CD4-positive, alpha-beta T cell treated with Interleukin-4 for 1 hour (primary cell): ENCODE measurements at places on chromosomes 2 and 18.
A peak's percentile ranks its signal among the peaks of the same experiment; 100 is the strongest.

DNA sequence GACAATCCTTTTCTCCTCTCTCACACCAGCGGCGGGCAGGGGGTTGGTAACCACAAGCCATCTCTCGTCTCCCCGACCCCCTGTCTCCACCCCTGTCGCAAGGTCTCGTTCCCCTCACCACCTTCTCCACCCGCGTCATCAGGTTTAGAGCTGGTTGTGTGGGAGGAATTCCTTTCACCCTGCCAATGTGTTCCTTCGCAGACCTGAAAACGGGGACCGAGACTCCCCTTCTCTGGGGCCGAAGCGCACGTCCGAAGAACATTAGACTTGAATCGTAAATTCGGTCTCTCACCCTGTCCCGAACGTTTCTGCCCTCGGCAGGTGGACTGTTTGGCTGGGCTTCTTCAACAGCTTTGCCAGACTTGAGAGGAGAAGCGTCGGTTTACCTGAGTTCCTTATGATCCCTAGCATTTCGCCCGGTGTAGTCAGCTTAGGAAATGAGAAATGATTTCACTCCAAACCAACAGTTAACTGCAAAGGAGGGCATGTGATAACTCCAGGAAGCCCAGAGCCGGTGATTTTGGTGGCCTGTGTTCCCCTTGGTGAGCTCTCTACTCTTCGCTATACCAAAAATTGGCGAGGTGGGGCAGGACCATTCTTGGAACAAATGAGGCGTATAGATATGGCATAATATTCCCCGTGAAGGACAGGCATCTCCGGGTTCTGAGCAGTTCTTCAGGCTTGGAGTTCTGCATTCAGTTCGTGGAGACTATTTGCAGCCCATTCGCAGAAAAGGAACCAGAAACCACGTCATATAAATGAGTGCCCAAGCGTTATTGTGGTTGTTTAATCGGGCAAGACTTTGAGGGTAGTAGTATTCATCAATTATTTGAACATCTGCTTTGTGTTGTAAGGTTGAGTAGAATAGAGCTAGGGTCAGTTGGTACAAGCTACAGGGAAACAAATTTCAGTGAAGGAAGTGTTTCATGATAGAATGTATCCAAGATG lies 694 bp downstream of the CFAP36 start:
- DNase-seq: peak; percentile 32

DNA sequence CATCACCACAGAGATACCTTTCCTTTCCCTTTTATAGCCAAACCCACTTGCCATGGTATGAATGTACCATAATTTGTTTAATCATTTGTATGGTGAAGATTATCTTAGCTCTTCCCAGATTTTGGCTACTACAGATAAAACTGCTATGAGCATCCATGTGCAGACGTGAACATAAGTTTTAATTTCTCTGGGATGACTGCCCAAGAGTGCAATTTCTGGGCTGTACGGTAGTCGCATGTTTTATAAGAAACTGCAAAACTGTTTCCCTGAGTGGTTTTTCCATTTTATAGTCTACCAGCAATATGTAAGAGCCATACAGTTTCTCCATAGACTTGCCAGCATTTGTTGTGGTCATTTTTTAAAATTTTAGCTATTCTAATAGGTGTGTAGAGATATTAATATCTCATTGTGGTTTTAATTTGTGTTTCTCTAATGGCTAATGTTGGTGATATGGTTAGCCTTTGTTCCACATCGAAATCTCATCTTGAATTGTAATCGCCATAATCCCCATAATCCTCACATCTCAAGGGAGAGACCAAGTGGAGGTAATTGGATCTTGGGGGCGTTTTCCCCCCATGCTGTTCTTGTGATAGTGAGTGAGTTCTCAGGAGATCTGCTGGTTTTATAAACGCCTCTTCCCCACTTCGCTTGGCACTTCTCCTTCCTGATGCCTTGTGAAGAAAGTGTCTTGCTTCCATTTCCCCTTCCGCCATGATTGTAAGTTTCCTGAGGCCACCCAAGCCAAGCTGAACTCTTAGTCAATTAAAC lies 628.5 kb upstream of the KLHL29 start:
- no peak for DNase-seq

DNA sequence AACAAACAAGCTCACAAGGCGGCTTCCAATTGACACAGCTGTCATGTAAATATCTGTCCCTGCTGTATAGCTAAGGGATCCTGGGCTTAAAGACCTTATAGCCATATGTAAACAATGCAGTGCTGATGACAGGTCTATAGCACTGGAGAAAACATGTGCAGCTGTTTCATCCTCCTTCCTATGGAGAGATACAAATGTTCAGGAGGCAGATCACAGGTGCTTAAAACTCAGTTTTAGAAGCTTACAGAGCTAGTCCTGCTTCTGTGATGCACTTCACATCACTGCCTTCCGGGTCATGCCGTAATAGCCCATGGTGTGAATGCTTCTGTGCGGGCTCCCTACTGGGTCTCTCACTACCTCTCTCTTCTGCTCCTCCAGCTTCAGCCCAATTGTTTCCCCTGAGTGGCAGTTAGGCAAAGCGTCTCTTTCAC lies 262.4 kb upstream of the CHST9 start:
- DNase-seq: no peak

GRCh38 chr2:151543876-151544275 lies 134.2 kb downstream of the RIF1 start:
- no peak for DNase-seq

- DNase-seq: no peak
Measured at GRCh38 chr2:10449838-10450691, 1.9 kb upstream of the ODC1 start.

- no peak for DNase-seq
Measured at GRCh38 chr18:63997606-63998005, 27.7 kb downstream of the SERPINB8 start.

DNA sequence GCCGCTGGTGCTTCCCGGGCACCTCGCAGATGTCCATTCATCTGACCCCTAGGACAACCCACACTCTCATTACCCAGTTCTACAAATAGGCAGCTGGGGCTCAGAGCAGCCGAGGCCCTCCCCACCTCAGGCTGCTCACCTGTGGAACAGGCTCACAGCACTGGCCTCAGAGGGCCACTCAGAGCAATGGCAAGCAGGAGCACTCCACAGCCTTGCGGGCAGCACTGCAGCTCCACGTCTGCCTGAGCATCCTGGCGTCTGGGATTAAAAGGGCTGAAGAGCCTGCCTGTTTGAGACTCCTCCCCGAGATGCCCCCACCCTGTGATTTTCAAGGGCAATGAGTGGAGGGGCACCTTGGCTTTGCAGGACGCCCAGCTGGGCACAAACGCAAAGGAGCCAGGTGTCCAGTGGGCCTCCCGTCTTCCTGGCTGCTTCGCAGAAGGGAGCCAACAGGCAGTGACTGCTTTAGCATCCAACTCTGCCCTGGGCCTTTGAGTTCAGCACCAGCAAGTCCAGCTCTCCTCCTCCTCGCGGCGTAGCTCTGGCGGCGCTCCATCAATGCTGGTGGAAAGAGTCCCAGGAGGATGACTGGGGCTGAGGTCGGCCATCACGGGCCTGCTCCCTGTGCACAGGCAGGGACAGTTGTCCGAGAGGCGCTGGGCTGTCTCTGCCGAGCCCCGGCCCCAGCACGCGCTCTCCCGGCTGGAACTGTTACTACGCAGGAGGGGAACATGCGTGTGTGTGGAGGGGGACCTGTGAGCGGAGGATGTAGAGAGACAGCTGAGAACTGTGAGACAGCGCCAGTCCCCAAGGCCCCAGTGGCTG lies 297.2 kb downstream of the NDUFA10 start:
- no peak for DNase-seq

DNA sequence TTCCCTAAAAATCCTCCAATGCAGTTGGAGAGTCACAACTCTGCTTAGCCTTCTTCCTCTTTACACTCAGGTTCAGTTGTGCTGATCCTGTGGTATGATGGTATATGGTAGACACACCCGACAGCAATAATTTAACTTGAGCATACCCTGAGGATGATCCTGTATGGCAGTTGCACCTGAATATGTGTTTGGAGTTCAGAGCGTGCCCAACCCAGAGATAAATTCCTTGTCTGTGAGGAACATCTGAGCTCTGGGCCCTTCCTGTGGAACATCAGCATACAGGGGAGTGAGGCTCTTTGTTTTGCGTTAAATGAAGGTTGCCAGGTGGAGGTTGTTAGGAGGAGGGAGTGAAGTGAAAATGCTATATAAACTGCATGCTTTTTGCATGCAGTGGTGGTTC lies 187.7 kb downstream of the MYO3B start:
- DNase-seq: no peak

DNA sequence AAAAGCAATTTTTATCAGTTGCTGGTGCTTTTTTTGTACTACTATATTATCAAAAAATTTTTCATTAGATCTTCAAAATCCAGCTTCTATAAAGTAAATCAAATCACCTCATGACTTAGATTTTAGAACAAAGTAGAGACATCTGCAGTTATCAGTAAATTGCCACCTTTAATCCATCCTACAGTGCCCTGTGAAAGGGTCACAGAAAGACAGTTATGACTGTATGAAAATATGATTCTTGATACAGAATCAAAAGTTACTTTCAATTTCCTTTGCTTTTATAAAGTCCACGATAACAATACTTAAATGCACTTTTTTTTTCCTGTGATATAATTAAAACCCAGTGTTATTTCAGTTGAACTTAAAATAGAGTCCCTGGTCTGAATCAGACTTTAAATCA lies 61.4 kb downstream of the PRPF40A start:
- DNase-seq: no peak

- DNase-seq: no peak
Measured at GRCh38 chr2:9473308-9473984, 905 bp upstream of the IAH1 start.

- DNase-seq: no peak
Measured at GRCh38 chr2:165562233-165562632, 92.7 kb downstream of the CSRNP3 start.

GRCh38 chr2:43400508-43400907 lies 174.1 kb upstream of the ZFP36L2 start:
- DNase-seq: no peak

DNA sequence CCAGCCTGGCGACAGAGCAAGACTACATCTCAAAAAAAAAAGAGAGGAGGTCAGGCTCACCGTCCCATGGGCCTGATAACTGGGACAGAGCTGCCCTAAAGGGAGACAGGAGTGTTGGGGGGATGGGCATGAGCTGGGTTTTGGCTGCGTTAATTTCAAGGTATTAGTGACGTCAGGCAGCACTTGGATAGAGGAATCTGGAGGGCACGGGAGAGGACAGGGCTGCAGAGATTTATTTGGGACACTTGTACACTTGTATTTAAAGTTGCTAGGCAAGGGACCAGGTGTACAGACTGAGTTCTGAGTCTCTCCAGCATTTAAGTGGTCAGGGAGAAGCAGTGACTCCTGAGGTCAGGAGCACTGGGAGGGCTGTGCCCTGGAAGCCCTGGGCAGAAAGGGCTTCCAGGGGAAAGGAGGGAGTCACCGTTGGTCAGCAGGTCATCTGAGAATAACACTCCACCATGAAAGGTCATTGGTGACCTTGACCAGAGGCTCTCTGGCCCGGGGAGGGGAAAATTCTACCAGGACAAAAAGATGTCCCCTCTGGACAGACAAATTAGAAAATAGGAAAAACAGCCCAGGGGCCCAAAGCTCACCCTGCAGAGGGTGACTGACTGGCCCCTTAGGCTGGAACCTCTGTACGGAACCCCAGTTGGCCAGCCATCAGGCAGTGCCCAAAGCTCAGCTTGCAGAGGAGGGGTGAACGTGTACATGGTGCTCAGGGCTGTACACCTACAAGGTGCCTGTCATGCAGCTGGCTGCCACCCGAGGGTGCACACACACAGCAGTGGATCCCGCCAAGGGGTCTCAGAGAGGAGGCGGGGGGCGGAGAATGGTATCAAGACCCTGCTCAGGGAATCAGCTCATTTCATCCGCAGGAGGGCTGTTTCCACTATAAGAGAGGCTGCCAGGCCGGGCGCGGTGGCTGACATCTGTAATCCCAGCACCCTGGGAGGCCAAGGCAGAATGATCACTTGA lies 23.0 kb upstream of the CNNM3 start:
- no peak for DNase-seq

DNA sequence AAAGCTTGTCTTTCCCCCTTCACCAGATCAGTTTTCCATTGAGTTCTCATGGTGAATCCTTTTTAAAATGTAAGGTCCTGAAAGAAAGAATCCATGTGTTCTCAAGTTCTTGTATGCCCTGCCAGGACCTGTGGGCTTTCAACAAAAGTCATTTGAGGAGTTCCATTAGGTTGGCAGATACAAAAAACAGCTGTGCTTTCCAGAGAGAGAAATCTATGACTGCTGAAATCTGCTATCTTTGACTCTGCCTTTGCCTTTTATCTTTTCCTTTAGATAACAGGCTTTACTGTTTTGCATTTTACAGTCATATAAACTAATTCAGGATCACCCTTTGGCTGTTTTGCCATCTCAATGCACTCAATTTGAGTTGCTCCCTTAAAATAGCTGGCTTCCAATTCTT lies 59.7 kb downstream of the CXCR4 start:
- no peak for DNase-seq
